ENCODE measurements at places on chromosomes 2 and 18. TPM values are rescaled to one million over a fixed set of nuclear protein-coding genes. Genes with fewer than 3 reads are reported as not detected.

The SERPINB3 gene
- total RNA-seq, result 2.6 TPM

The PDE1A gene
- 7.7 TPM for total RNA-seq

GRCh38 chr2:15591692-15592463, at the start of gene DDX1:
TSS of gene DDX1 (plus strand) at chr2:15591868. CDS start at chr2:15591934, 66 bp downstream.
- DNase-seq, result peak; percentile 69

- no peak for DNase-seq
Observed at GRCh38 chr18:12995424-12995823, 4.3 kb downstream of the CEP192 start.

DNA sequence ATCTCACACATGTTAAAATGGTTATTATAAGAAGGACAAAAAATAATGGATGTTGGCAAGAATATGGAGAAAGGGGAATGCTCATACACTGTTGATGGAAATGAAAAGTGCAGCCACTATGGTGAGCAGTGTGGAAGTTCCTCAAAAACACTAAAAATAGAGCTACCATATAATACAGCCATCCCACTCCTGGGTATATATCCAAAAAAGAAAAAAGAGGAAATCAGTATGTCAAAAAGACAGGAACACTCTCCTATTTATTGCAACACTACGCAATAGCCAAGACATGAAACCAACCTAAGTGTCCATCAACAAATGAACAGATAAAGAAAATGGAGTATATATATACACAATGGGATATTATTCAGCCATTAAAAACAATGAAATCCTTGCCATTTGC, 642.6 kb downstream of the RNF144A start:
- no peak for DNase-seq

GRCh38 chr2:99822474-99823207, 319.7 kb downstream of the AFF3 start:
- no peak for DNase-seq

- DNase-seq, result no peak
Observed at GRCh38 chr18:39513186-39513585, 1947.6 kb upstream of the CELF4 start.

GRCh38 chr18:43777636-43778304, 500.5 kb upstream of the SYT4 start:
- DNase-seq, result no peak

- DNase-seq, result no peak
Observed at GRCh38 chr18:68409576-68409975, 305.3 kb downstream of the TMX3 start.

- no peak for DNase-seq
Observed at GRCh38 chr2:40431600-40431955, 20.3 kb downstream of the SLC8A1 start.
